ENCODE measurements at places on chromosomes 7 and 10.
A peak's percentile ranks its signal among the peaks of the same experiment; 100 is the strongest.

GRCh38 chr10:44897049-44897448, 14.1 kb upstream of the TMEM72 start:
- no peak for DNase-seq

- peak; percentile 73 for DNase-seq
Observed at GRCh38 chr10:30529373-30529998, 95.5 kb downstream of the MAP3K8 start.

GRCh38 chr10:78779339-78779955, 289.3 kb upstream of the ZMIZ1 start:
- no peak for DNase-seq

- DNase-seq, result peak; percentile 55
Observed at GRCh38 chr7:137003566-137003965, 135.1 kb downstream of the CHRM2 start.

DNA sequence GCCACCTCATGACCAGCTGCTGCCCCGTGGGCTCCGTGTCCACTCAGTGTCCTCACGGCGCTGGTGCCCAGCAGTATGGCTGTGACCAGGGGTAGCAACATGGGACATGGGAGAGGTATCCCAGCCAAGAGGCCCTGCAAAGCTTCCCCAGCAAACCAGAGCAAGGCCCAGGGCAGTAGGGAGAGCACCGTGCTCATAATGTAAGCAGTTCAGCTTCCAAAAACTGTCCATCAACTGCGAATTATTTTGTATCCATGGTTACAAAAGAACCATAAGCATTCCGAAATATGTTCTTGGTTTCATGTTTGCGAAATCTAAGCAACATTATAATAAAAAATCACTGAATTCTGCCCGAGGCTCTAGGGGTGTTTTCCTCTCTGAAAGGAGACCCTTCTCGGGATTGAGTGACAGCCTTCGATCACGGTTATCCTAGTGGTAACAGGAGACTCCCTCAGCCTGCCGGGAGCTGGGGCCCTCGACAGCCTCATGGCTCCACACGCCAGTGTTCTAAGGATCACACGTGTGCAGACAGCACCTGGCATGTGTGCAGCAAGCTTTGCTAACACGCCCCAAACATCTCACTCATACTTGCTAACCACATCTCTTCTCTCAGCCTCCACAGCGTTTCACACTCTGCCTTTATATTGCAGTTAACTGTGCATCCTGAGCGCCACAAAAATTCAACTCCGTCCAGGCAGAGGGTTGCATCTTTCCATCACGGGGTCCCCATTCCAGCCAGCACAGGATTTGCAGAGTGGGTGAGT, 117.6 kb downstream of the DIP2C start:
- DNase-seq, result no peak

- no peak for DNase-seq
Observed at GRCh38 chr7:138455609-138456008, 4.5 kb upstream of the TRIM24 start.
